ENCODE measurements at places on chromosomes 6 and 20.

- DNase-seq: no peak
Measured at GRCh38 chr20:20273286-20273685, 94.6 kb upstream of the INSM1 start.

DNA sequence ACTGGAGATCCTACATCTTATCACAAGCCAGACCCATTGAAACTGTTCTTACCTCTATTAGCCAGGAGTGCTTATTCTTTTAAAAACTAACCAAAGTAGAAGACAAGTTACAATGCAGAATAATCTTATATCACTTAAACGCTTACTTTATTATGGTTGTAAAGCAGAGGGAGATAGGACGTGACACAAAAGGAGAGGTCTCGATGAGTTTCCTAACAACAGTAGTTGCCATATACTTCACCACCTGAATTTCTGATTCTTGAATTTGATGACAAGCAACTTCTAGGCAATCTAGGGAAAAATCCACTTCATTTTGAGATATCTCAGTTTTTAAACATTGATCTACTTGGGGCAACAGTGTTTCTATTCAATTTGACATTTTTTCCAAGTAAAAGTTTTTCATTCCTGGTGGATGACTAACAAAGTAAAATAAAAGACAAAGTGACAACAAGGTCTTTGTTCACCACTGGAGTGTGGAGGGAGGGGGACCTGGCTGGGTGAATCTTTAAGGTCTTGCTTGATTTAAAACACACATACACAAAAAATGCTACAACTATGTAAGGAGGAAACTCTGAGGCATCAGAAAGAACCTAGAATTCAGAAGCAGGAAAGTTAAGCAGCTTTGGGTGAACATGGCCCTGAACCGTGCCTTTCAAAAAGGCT, 110.9 kb downstream of the SMLR1 start:
- DNase-seq: no peak

DNA sequence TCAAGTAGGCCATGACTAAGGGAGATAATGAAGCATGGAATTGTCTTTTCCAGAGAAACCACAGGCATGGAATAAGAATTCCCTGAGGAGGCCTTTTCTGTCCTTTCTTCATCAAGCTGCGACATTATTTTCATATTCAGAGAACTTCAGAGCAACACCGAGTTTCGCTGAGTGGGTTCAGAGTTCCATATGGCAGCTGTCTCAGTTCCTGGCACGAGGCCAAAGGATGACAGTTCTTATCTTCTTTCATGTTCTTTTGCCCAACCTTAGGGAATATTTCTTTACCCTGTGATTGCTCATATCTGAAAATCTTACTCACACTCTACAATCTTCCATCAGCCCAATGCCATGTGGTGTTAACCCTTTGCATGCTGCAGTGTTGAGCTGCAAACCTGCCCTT, 135.3 kb upstream of the BMP2 start:
- DNase-seq: no peak

DNA sequence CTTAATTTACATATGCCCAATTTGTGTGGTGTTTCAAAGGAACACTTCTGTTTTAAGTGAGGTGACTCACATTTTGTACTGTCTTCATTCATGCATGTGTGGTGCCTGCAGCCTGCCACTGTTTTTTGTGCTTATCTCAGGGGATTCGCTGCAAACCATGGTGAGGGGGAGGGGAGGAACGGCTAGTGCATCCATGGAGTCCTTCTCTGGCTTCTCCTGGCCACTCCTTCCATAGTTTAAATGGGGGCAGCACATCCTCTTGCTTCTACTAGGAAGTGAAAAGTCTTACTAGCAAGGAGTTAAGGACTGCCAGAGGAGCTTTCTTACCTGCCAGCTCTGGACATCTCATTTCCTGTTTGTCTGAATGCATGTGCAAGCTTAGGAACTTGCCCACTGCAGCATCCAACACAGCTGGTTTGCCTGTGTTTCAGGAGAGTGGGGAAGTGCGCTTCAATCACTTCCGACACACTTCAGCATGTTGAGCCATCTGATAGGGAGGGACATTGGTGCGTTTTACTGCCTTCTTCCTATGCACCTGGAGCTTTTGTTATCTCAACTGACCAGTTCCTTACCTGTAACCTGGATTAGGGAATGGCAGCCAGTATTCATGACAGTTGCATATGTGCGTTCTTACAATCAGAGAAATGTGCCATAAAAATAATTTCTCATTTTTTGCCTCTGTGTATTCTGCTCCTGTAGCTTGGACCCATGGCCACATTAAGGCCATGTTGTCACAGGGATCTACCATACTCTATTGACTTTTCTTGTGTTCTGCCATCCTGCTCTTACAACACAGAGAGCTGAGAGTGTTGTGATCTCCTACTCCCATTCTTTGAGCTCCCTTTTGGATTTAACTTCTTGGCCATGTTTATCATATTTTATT, 211.3 kb downstream of the ARID1B start:
- no peak for DNase-seq

GRCh38 chr6:169936355-169936975, 185.0 kb downstream of the ERMARD start:
- no peak for DNase-seq

DNA sequence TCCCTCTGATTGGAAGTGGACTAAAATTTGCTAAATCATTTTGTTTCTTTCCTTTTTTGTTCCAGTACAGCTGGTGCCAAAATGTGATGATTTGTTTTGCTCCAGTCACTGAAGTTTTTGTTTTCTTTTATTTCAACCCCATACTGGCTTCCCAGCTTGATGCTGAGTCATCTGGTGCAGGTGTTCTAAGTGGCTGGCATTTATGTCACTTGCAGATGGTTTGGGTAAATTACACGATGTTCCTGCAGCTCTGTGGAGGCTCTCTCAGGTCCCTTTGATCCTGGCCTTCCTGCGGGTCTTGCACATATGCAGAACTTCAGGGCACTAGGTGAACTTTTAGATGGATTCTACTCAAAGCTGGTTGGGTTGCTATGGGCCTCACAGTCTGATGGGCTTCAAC, 577.7 kb downstream of the HAO1 start:
- no peak for DNase-seq

DNA sequence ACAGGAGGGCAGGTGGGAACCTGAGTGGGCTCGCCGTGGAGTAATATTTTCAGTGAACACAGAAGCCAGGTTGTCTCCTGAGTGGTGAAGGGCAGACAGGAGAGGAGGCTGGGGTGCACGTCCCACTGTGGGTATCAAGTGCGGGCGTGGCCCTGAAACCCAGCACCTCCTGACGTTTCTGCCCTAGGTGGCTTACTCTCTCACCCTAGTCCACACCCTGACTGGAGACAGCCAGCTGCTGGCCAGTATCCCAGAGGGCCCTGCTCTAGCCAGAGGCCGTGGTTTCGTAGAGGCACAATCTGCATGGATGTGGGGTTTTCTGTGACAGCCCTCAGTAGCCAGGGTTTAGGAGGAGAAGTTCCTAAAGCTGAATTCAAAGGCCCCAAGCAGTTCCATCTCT, 86.7 kb downstream of the TRERF1 start:
- DNase-seq: no peak
